ENCODE measurements at places on chromosomes 16 and 17.
A peak's percentile ranks its signal among the peaks of the same experiment; 100 is the strongest.

DNA sequence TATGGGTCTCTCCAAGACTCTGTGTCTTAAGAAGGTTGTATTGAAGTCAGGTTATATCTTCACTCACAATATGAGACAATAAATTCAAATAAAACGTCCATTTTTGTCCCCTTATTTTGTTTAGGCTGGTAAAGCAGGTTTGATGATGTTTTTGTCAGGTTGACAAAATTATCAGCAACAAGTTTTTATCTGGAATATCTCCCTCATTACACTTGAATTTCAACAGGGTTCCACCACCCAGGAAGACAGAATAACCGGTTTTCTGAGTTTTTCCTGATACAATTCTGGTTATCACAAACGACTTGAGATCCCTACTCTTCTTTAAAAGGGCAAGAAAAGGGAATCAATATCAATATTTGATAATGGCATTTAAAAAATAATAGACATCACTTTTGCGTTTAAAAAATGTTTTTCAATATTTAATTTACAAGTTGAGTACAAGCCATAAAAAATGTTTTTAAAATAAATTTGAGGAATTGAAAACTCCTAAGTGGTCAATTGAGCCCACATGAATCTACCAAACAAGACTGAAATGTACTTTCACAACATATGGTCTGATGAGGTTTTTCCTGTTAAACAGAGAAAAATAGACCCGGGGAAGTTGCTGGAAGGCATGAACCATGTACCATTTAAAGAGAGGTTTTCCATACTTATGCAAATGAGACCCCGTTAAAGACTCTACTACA is 1.4 kb upstream of the ATP6V0A1 start:
- DNase-seq = no peak

DNA sequence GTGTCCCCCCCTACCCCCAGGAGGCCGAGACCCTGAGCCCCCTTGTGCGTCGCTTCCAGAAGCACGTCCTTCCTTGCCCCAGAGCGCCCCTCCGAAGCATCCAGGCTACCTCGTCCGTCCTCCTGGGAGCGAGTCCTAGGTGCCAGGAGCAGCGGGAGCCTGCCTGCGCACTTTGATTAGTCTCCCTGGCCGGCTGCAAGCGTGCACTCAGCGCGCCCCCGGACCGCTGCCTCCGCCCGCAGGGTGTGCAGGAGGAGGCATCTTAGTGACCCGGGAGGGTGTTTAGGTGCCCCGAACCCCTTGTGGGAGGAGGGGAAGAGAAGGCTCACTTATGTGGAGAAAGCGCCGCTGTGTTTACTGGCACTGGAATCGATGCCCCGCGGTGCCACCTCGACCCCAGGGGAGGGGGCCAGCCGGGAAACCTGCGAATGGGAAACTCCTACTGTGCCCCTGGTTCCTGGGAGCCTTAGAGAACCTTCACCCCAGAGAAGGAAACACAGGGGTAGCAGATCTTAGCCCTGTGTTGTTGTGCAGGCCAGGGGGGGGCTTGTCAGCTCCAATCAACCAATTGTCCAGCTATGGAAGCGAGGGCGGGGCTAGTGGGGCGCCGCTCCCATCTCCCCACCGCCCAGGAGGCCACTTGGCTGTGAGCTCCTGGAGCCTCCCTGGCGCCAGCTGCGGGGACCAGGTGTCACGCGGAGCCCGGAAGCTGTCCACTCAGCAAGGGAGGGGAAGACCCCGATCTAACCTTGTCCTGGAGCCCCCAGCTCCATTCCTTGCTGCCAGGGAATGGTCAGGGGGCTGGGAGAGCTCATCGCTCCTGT is 922.8 kb upstream of the EEF2KMT start:
- DNase-seq = no peak

GRCh38 chr17:47278561-47278960 is 24.9 kb downstream of the ITGB3 start:
- no peak for DNase-seq

DNA sequence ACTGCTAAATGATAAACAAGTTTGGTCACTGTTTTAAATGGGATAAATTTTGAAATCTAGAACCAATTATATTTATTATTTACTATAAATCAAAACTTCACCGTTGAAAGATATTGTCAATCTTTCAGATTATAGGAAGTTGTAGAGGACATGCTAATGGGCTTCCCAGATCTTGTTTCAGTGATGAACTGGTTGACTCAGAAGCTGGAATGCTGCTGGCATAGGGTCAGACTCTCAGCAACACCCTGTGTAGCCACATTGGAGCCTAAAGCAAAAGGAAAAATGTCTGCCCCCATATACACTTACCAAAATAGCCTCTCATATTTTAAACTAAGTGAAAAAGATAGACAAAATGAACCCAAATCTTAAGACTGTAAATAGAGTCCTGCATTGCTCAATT is 916.9 kb upstream of the SOX9 start:
- DNase-seq = no peak

- DNase-seq = no peak
Measured at GRCh38 chr16:252366-253337, 18.0 kb downstream of the FAM234A start.

DNA sequence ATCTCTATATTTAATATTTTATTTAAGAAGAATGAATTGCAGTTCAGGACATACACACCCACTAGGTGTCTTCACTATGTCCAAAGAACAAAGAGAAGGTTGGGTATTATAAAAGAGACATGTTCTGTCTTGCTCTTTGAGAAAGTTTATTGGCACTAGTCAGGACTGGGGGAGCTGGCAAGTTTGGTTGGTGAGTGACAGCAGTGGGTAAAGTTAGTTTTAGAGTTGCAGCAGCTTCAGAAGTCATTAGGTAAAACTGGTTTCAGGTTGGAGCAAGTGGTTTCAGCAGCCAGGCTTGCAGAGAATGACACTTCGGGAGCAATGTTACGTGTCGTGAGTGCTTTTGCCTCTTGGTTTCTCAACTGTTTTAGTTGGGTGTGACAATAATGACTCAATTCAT is 142.2 kb upstream of the HS3ST3A1 start:
- no peak for DNase-seq

DNA sequence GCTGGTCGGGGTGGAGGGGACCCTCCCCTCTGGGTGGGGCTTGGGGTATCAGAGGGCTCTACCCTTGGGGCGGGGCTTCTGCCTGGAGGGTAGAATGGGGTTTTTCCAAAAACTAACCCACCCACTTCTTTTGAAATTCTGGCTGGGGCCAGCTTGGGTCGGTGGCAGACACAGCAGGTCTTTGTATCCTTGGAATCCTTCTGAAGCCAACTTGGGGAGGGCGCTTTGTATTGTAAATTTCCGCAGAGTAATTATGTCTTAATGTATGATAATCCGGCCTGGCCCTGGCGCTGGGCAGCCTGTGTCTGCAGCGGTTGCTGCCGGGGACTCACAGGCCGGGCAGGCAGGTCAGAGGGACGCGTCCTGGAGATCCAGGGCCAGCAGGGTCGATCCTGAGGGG is 33.9 kb upstream of the GSE1 start:
- DNase-seq = no peak

GRCh38 chr16:61277849-61278248 is 758.4 kb downstream of the CDH8 start:
- no peak for DNase-seq

DNA sequence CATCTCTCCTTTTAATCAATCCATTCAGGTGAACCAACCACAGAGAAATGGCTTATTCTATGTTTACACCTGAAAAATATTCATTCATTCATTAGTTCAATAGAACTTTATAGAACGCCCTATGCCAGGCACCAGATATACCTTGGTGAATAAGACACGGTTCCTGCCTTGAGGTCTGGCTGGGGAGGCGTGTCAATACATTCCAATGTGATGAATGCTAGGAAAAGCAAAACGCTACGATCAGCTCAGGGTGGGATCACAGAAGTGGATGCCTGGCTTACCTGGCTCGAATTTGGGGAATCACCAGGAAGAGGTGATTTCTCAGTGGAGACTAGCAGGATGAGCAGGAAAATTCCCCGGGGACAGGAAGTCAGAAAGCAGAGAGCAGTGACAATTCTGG is 17.5 kb upstream of the WFIKKN2 start:
- DNase-seq = no peak

GRCh38 chr17:57243171-57243622 is 13.1 kb upstream of the MSI2 start:
- peak; percentile 60 for DNase-seq

DNA sequence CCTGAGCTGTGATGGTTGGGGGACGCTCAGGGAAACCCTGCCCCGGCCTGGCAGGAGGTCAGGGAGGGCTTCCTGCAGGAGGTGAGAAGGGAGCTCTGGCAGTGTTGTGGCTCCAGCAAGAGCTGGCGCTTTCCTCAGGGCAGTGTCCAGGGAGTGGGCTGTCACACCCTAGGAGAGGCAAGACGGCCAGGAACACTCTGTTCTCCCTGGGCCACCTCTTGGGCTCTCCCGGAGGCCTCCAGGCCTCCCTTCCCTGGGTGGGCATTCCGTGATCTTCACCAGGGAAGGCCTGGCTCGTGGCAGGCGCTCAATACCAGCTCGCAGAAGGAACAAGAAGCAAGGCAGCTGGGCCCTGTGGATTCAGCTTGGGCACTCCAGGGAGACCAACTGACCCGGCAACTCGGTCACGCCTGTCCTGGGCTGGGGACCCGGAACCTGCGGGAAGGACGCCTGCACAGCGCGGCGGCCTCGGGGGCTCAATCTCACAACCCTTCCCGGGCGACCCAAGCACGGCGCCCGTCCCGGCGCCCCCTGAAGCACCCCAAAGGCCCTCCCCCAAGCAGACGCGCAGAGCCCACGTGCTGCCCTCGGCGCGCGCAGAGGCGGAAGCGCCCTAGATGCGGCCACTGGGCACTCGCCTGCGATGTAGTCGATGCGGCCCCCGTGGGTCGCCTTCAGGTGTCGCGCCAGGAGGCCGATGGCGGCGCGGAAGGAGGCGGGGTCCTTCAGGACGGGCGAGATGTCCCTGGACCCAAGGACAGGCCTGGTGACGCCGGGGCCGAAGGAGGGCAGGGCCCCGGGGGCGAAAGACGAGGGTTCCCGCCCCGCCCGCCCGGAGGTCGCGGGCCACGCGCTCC is 588 bp downstream of the APRT start:
- DNase-seq = peak; percentile 63

Data from CD4-positive, alpha-beta T cell treated with Interferon gamma for 1 hour (primary cell).